ENCODE measurements at places on chromosomes 7 and 10.
A peak's percentile ranks its signal among the peaks of the same experiment; 100 is the strongest.

GRCh38 chr10:131739206-131739605 is 161.6 kb upstream of the PPP2R2D start:
- no peak for DNase-seq

DNA sequence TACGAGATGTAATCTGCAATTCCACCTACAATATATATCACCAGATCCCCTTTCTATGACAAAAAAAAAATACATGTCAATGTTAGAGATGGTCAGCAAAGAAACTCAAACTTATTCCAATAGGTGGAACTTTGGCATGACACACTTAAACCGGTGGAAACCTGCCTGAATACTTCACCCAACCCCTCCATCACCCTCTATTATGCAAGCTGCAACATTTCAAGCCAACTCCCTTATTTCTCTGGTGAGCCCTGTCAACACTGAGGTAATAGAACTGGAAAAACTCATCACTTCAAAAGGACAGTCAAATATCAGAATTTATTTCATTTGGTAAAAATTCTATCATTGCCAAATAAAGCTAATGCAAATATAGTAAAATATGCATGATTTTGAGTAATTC is 3.6 kb downstream of the ZNF438 start:
- no peak for DNase-seq

- no peak for DNase-seq
These were observed 97.7 kb downstream of the CUBN start for GRCh38 chr10:17031637-17032635.

GRCh38 chr7:2258661-2259365 is 16.8 kb downstream of the NUDT1 start:
- DNase-seq, result no peak

GRCh38 chr7:151016505-151016904 is 7.8 kb downstream of the ATG9B start:
- DNase-seq, result no peak

- no peak for DNase-seq
These were observed 402.4 kb downstream of the HGF start for GRCh38 chr7:81367326-81367931.

GRCh38 chr7:25069900-25070443 is 55.1 kb downstream of the CYCS start:
- peak; percentile 19 for DNase-seq

- DNase-seq, result no peak
These were observed 112.4 kb upstream of the EEPD1 start for GRCh38 chr7:36040679-36041078.

DNA sequence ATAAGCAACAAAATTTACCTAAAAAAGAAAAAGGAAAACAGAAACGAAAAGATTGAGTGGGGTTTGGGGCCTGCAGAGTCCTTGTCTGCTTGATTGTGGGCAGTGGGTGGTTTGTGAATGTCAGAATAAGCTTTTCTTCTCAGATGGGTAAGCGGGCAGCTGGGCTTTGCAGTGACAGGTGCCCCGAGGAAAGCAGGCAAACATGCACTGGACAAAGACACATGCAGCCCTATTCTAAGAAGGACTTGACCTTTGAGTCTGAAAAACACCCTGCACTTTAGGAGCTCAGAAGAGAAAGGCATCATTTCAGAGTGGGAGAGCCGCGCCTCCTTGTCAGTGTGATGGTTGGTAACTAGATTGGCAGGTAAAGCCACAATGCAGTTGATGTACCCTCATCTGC is 562.7 kb downstream of the PTPRN2 start:
- DNase-seq, result no peak

GRCh38 chr10:24306507-24306875 is 97.6 kb downstream of the KIAA1217 start:
- no peak for DNase-seq

GRCh38 chr10:21405981-21406380 is 119.5 kb downstream of the SKIDA1 start:
- no peak for DNase-seq

- no peak for DNase-seq
These were observed 82.4 kb downstream of the SGMS1 start for GRCh38 chr10:50541317-50541716.

DNA sequence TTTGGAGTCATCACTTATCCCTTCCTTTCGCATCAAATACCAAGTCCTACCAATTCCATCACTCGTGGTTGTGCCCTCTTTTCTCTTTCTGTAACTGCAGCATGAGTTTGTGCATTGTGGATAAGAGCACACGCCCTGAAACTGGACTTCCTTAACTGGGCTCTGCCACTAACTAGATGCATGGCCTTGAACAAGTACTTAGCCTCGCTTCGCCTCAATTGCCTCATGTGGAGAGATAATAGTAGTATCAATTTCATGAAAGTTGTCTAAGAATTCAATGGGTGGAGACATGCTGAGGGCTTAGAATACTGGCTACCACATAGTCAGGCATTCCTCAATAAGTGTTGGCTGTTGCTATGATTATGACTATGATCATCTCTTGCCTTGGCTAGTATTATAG is 41.5 kb downstream of the CFAP43 start:
- no peak for DNase-seq

- DNase-seq, result no peak
These were observed 10.0 kb downstream of the WNT2 start for GRCh38 chr7:117312593-117313580.

DNA sequence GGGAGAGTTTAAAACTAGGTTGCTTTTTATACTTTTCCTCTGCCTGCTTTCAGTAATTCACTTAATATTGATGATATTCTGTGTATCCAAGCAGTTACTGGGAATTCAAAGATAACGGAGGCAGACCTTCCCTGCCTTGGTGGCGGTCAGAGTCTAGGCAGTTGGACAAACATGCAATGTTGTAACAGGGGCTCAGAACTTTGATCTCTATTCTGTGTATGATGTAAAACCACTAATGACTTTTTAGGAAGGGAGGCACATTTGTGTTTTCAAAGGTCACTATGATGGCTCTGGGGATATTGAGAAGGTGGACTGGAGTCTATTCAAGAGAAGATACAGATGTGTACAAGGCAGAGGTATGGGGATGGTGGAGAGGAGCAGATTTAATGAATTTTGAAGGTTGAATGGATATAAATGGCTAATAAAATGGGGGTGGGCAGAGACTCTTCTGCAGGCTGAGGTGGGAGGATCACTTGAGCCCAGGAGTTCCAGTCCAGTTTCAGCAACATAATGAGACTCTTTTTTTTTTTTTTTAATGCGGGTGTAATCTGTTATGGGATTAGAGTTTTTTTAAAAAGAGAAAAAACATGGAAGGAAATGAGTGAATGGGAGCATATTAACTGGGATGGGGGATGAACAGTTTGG is 5.7 kb upstream of the PON2 start:
- DNase-seq, result no peak

DNA sequence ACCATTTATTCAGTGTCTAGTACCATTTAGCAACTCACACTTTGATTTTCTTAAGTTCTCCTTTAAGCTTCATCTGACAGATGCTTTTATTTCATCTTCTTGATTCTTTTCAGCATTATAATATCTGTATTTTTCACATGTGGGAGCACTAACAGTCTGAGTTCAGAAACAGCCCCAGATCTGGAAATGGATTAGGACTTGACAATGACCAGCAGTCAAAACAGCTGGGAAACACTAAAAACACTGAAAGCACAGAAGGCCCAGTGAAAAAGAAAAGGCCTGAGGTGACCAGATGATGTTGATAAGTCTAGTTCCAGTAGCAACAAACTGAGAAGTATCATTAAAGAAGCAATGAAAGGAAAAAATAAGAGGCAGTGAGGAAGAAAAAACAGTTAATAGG is 304.7 kb upstream of the MYO3A start:
- DNase-seq, result no peak

DNA sequence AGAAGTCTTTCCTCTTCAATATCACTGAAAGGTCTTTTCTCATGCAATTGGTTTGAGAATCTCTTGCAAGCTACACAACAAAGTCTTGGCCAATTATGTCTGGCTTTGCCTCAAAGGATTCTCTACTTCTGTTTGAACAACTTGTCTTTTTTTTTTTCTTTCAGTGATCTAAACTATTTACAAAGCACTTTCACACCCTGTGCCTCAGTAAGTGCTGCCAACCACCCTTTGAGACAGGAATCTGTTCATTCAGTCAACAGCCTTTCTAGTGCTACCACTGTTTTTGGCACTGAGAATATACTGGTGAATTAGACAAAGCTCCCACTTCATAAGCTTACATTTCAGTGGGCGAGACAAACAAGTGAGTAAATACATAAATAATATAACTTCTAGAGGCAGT is 26.9 kb upstream of the SDK1 start:
- DNase-seq, result no peak

DNA sequence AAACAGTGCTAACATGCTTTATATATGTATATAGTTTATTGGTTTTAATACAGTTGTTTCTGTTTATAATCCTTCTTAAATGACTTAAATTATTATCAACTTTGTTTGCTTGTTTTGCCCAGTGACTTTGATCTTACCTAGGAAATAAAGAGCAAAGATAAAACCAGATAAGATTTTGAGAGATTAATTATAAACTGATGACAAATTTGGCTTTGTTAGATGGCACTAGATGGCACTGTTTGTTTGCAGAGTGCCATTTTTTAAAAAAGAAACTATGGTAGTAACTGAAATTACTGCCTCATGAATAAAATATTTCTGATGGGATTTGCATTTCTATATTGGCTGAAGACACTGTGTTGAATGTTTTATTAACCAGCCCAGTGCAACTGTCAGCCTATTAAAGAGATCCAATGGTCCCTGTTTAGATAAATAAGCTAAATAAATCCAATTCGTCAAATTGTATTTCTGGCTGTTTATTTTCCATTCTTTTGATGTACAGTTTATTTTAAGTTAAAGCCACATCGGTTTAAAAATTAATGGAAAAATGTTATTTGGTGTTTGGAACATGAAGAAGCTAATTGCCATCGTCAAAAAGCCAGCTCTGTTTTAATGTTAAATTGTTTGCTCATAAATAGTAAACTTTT is 28.7 kb downstream of the VTI1A start:
- DNase-seq, result no peak

GRCh38 chr10:33733058-33733457 is 398.6 kb upstream of the NRP1 start:
- DNase-seq, result no peak

- no peak for DNase-seq
These were observed 66.1 kb upstream of the GTF2IRD1 start for GRCh38 chr7:74387606-74388005.

All from activated T-cell treated with anti-CD3 and anti-CD28 coated beads for 1 hour (primary cell).